ENCODE measurements at places on chromosomes 2 and 18.

DNA sequence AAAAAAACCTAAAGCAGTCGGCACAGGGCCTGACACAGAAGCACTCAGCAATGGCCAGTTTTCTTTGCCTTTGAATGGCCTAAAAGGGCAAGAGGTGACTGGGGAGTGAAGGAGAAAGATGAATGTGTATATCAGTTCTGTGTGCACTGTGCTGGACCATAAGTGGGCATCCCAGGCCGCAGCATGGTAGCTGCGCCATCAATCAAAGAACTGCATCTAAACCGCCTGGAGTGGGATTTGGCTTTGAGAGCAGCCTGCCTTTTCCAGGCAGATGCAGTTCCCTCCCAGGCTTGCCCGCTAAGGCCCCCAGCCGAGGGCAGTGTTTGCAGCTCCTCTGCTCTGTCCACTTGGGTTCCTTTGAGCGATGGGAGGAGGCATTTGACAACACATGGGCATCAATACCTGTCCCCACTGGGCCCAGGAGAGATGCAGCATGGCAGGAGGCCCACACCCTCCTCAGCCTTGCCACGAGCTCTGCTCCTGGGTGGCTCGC lies 144.1 kb downstream of the FAM210A start:
- no peak for DNase-seq

DNA sequence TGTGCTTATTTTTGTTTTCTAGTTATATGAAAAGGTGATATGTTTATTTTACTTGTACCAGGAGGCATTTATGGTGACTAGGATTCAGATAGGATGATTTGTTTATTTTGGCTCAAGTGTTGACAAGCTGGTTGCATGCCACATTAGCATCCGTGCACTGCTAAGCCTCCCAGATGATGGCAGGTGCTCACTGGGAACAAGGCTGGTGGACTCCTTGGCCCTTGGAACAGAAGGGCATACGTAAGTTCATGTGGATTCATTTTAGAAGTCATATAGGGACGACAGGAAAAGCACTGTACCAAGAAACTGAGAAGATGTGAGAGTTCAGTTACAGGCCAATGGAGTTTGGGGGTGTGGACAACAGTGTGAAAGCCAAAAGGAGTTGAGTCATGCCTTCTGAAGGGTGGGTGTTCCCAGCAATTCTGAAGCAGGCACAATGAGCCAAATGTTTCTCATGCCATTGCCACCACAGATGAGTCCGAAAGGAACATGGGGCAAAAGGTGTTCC lies 166.2 kb downstream of the PHLPP1 start:
- DNase-seq = no peak

DNA sequence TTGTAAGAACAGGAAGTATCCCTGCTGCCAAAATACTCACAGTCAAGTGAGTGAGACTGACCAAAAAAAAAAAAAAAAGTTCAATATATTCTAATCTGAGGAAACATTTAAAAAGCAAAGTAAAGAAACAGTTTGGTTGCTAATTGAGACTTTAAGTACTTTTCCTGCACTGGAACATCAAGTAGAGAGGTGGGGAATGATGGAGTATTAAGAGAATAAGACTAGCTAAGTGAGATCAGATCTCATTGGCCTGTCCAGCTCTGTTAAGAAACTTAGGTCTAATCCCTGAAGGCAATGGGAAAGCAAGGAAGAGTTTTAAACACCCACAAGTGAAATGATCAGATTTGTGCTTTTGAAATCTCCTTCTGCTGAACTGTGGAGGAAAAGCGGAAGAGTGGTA lies 27.8 kb upstream of the MAP4K3 start:
- DNase-seq = no peak

DNA sequence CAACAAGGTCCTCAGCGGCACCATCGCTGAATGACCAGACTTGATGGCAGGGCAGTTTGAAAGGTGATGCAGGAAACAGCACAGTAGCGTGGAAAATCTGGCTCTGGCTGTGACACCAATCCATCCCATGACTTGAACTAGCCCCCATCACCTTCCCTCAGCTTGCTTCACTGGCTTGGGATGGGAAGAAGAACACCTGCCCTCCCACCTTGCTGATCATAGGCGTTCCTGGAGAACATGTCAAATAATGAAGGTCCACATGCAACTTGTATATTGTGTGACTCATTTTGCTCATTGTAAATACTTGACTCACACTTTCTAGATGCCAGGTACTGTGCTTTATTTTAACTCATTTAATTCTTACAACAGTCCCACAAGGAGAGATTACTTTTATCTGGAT lies 292.4 kb upstream of the SPRED2 start:
- DNase-seq = no peak

- DNase-seq = no peak
These were observed 53.0 kb downstream of the POLR1A start for GRCh38 chr2:86052676-86053075.

- DNase-seq = no peak
These were observed 49.9 kb downstream of the LYPD1 start for GRCh38 chr2:132620115-132620514.

GRCh38 chr2:64135421-64135820 lies 8.8 kb downstream of the PELI1 start:
- no peak for DNase-seq

- DNase-seq = no peak
These were observed 4.6 kb downstream of the B3GNT7 start for GRCh38 chr2:231399853-231400680.

DNA sequence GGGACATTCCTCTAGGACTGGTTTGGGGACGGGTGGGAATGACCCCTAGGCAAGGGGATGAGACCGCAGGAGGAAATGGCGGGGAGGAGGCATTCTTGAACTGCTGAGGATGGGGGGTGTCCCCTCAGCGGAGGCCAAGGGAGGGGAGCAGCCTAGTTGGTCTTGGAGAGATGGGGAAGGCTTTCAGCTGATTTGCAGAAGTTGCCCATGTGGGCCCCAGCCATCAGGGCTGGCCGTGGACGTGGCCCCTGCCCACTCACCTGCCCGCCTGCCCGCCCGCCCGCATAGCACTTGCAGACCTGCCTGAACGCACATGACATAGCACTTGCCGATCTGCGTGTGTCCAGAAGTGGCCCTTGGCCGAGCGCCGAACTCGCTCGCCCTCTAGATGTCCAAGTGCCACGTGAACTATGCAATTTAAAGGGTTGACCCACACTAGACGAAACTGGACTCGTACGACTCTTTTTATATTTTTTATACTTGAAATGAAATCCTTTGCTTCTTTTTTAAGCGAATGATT lies 4.9 kb downstream of the INHBB start:
- no peak for DNase-seq

- DNase-seq = no peak
These were observed 116.6 kb downstream of the SLC4A3 start for GRCh38 chr2:219744066-219744465.

DNA sequence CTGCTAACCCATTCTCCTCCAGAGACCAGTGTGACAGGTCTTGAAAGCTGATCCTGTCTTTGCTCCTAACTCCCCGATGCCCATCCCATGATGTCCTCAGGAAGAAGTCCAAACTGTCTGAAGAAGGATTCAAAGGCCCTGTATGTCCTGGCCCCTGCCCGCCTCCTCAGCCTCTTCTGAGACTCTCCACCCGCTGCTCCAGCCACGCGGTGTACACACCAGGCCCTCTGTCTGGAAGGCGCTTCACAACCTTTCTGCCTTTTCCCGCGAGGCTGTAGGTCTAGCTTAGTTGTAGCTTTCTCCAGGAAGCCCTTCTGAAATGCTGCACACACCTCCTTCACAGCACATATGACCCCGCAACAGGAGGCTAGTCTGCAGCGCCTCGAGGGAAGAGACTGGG lies 23.5 kb upstream of the CRYBA2 start:
- no peak for DNase-seq

GRCh38 chr18:13681701-13682100 lies 44.7 kb downstream of the FAM210A start:
- no peak for DNase-seq

- no peak for DNase-seq
These were observed 106.7 kb upstream of the YPEL5 start for GRCh38 chr2:30040147-30040546.

- DNase-seq = no peak
These were observed 217.7 kb downstream of the MBD5 start for GRCh38 chr2:148238561-148238960.

GRCh38 chr2:177076636-177077179 lies 135.9 kb upstream of the HNRNPA3 start:
- no peak for DNase-seq

DNA sequence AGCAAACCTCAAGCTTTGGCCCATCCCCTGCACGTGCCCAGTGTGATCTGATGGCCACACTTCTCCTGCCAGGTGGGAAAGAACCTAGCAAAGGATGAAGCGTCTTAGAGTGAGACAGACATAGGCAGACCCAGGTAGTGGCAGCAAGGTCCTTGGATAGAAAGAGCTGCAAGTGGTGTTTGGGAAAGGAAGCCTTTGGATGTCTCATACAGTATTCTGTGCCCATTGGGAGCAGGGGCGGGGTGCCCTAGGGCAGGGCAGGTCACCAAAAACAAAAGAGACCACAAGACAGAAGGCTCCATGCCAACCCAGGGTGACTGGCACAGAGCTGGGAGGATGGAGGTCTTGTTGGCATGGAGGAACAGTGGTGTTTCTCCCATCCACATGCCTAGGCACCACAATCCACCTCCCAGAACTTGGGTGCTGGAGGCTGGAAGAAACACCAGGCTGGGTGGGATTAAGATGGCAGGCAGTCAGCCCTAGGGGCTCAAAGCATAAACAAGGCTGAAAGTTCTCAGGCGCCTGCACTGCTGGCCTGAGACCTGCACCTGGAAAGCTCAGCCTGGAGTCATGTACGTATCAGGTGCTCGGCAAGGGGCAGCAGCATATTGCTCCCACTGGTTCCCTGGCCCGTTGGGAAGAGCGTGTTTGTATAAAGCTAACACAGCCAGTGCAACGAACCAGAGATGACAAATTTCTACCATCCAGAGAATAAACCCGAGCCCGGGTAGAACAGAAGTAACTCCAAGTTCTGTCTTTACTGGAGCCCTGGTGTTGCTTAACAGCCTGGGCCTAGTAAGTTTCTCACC lies 52.9 kb downstream of the CRACDL start:
- no peak for DNase-seq

- peak; percentile 67 for DNase-seq
These were observed 36.4 kb downstream of the PXDN start for GRCh38 chr2:1707771-1708418.

DNA sequence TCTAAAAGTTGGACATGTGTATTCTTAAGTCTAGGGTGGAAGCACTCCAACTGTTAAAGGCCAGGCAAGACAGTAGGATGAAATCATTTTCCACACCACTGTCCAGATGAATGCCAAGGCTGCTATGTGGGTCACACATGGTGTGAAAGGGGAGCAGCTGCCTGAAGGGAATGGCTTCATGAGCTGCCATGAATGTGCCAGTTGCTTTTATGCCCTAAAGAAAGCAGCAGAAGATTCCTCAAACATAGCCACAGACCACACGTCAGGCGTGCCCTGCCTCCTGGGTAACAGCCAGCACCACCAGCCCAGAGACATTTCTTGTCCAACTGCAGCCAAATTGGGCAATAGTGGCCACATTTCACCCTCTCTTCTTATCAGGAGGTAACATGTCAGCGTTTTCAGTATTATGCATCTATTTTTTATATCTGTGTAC lies 130.2 kb downstream of the MTCL1 start:
- DNase-seq = no peak

DNA sequence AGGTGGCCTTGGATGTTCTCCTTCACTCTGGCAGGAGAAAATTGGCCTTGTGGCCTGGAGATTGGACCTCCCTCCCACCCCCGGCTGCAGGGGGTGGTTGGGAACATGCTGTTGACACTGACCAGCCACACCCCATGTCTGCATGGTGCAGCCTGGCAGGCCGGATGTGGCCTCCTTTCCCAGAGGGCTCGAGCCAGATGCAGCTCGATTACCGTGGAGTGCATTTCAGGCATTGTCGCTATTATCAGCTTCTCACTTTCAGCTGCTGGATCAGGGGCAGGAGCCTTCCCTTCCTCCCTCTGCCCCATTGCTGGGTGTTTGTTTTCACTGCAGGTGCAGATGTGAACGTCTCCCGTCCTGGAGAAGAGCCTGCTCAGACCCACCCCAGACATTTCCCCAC lies 211.0 kb upstream of the SIX2 start:
- DNase-seq = no peak

DNA sequence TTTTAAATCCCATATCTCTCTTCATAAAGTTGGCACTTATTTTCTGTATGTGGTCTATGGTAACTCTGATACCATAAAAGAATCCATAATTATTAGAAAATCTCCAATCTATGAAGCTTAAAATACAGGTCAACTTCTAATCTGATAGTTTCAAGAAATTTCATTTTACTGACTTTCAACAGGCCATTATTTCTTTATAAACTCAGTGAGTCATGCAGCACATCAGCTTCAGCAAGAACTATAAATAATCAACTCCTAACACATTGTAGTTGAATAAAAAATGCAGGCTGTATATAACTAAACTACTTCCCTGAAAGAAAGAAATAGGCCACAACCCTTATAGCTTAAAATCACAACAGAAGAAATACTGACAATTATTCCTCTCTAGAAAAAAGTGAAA lies 204.3 kb upstream of the CCDC150 start:
- DNase-seq = no peak

- no peak for DNase-seq
These were observed 341.8 kb downstream of the RBM43 start for GRCh38 chr2:150919901-150920300.

DNA sequence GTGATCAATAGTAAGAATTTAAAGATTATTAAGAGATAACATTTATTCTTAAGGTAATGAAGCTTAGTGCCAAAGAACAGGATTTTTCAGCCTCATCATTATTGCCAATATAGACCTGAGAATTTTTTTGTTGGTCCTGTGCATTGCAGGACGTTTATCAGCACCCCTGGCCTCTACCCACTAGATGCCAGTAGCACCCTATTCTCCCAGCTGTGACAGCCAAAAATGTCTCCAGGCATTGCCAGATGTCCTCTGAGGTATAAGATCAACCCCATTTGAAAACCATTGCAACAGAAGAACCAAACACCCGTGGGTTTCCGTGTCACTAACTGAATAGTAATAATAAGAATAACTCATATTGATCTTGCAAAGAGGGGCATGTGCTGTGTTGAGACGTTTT lies 700.0 kb upstream of the SOX11 start:
- DNase-seq = peak; percentile 12

DNA sequence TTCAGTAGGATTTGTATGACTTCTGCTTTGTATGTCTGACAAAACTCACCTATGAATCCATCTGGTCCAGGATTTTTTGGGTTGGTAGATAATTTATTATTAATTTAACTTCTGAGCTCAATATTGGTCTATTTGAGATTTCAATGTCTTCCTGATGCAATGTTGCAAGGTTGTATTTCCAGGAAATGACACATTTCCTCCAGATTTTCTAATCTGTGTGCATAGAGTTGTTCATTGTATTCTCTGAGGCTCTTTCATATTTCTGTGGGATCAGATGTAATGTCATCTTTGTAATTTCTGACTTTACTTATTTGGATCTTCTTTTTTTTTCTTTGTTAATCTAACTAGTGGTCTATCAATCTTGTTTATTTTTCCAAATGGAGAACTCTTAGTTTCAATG lies 584.7 kb upstream of the SETBP1 start:
- no peak for DNase-seq

- no peak for DNase-seq
These were observed 916 bp upstream of the OSBPL1A start for GRCh38 chr18:24398540-24398939.
